ENCODE measurements at places on chromosomes 16 and 17.

DNA sequence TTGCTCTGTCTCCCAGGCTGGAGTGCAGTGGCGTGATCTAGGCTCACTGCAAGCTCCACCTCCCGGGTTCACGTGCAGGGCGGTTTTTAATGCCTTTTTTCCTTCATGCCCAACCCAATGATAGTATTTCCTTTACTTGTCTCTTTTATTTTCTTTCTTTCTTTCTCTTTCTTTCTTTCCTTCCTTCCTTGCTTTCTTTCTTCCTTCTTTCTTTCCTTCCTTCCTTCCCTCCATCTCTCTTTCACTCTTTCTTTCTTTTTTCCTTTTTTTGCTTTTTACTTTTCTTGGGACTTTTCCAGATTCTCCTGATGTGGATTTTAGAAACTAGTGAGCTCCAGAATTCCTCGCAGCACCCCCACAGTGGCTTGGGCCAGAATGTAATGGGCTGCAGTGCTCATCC lies 3.1 kb downstream of the MYH3 start:
- no peak for DNase-seq

DNA sequence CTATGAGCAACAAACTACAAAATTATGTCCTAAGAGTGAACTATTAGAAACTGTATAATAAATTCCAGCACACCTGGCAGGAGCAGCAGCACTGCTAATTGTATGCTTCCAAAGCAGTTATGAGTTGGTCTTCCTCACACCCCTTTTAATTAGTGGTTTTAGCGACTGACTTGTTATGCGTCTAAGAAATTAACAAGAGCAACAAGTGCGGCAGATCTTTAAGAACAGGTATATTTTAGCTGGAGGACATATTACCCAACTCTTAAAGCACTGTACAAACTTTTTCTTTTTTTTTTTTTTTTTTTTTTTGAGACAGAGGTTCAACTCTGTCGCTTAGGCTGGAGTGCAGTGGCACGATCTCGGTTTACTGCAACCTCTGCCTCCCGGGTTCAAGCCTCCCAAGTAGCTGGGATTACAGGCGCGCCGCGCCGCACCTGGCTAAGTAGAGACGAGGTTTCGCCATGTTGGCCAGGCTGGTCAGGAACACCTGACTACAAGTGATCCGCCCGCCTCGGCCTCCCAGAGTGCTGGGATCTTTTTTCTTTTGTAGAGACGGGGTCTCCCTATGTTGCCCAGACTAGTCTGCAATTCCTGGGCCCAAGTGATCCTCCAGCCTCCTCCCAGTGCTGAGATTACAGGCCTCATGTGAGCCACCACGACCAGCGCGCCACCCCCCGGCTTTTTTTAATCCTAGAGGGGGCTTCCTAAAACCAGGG lies 1.6 kb upstream of the FBXL20 start:
- DNase-seq, result no peak

- no peak for DNase-seq
Measured at GRCh38 chr16:8722025-8722348, 47.6 kb downstream of the ABAT start.

DNA sequence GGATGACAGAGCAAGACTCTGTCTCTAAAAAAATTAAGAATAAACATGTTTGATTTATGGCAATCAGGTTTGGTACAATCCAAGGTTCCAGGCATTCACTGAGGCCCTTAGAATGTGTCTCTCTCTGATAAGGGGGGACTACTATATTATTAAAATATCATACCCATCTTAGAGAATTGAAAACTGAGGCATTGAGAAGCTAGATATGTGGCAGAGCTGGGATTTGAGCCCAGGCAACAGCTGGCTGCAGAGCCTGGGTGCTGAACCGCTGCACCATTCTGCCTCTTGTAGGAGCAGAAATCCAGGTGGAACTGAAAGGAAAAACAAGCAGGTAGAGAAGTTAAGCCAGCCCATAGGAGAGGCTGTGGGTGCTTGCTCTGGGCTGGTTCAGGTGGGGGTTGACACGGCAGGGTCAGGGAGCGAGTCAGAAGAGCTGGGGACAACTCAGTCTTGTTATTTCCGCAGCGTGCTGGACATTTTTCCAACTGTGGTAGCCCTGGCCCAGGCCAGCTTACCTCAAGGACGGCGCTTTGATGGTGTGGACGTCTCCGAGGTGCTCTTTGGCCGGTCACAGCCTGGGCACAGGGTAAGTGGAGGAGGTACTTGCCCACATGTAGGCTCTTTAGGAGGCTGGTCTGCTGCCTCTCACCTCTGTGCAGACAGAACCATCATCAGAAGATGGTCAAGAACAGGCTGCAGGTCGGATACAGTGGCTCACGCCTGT lies 62.5 kb downstream of the WIPI1 start:
- no peak for DNase-seq

DNA sequence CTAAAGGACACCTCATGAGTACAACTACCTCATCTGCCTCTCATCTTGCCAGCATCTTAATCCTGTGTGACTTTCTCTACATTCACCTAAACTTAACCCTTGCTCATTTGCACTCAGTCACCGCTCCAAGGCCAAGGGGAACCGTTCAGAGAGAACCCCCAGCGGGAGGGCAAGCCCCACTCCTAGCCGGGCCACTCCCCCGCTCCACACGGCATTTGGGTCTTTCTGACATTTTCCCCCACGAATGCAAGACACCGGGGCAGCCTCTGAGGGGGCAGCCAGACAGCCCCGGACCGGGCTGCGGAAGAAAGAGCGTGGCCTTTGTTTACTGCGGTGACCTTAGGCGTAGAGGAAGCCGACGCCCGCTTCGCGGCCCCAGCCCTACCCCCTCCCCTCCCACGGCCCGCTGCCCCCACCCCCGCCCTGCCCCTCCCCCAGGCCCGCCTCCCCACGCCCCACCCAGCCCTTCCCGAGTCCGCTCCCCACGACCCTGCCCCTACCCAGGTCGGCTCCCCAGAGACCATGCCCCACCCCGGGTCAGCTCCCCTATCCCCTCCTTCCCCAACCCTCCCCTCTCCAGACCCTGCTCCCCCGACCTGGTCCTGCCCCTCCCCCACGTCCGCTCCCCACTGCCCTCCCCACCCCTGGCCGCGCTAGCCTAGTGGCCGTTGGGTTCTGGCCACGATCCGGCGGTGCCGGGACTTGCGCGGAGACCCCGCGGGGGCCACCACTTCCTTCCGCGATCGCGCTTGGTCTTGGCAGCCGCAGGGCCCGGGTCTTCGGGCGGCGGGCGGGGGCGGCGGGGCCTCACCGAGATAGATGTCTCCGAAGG lies 789 bp downstream of the CSNK1D start:
- DNase-seq, result no peak

DNA sequence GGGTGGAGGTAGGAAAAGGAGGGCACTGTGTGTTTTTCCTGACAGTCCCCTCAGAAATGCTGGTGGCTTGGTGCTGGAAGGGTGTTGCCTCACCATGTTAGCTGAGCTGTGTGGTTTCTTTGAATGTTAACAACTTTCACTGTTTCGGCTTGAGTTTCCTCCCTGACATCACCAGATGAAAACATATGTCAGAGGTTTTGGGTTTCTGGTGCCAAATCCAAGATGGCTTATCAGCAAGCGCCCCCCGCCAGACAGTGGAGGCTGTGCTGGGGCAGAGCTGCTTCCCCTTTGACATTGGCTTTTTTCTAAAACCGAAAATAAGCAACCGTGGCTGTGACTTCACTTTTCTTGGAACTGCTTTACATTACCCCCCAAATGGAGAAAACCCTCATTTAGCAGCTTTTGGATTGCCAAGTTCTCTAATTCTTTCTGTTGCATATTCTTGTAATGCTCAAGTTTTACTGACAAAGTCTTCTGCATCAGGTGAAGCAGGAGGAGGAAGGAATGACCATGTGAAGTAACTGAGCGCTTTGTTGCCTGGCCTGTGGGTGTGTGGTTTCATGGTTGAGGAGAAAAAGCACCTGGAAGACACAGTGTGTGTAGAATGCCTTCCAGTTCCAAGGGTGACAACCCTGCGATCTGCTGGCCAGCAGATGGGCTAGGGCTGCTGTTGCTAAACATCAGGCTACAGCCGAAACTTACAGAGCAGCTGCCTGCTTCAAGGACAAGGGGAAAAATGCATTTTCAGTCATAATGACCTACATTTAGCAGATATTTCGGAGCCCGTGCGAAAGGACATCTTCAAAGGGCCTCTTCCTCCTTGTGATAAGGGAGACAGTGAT lies 9.7 kb downstream of the RMI2 start:
- no peak for DNase-seq

- DNase-seq, result no peak
Measured at GRCh38 chr17:2564877-2565276, 28.6 kb upstream of the PAFAH1B1 start.

- DNase-seq, result no peak
Measured at GRCh38 chr16:4265676-4266075, 7.1 kb downstream of the TFAP4 start.

- DNase-seq, result no peak
Measured at GRCh38 chr16:49856672-49857330, 889 bp upstream of the ZNF423 start.

- DNase-seq, result no peak
Measured at GRCh38 chr17:72004011-72004427, 116.8 kb upstream of the SOX9 start.

DNA sequence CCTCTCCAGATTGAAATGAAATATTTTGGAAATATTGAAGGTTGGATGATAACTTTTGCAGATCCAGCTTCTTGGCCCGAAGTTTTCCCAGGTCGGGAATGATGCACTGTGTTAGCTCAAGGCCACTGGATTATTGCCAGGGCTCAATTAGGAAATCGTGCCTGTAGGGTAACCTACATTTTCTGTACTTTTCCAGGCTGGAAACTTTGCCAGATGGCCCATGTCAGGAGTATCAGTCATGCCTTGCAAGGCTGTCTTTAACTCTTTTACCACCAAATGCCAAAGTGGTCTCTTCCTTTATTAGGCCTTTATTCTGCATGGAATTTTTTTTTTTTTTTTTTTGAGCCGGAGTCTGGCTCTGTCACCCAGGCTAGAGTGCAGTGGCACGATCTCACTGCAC lies 8.9 kb upstream of the SEC14L1 start:
- no peak for DNase-seq

DNA sequence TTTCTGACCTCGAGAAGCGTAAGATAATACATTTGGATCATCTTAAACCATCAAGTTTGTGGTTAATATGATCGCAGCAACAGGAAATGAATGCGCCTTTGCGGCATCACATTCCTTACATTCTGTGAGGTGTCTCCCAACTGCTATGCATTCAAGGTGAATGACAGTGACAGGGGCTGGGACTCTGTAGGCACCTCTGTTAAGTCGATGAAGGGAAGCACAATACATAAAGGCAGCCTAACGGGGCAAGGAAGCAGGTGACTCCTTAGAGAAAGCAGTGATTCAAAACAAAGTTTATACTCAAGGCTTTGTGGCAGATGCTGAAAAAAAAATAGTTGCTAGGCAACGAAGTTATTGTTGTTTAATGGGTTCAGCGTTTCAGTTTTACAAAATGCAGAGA lies 21.6 kb upstream of the EVPL start:
- DNase-seq, result no peak

- DNase-seq, result no peak
Measured at GRCh38 chr17:13474073-13474800, 127.5 kb downstream of the HS3ST3A1 start.

GRCh38 chr16:4272114-4272956 lies 488 bp downstream of the TFAP4 start:
- no peak for DNase-seq

DNA sequence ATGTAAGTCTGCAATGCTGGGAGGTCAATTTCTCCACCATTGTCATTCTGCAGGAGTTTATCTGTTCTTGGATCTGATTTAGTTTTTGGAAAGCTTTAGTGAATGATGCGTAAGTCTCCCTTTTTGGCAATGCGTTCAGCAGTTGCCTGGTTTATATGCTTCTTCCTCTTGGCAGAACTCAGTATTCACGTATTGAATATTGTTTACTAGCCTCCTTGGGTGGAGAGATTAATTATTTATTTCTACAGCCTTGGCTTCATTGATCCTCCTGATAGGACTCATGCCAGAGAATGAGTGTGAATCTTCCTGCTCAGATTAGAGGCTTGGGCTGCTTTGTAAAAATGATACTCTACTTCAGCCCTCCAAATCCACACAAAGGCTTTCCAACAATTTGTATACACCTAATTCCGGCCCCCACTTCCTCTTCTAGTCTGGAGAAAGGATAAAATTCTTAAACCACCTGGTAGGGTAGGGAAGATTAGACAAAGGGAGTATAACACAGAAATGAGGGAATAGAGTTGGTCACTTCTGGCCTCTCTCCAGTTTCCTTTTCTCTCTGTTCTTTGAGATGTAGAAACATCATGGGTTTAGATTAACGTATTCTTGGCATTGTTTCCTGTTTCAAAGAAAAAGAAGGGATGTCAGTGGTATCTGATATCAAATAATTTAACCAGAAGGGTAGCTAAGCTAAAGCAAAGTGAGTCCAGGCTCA lies 929.8 kb downstream of the KCNJ2 start:
- no peak for DNase-seq

- DNase-seq, result no peak
Measured at GRCh38 chr17:68605914-68606313, 4.7 kb upstream of the FAM20A start.

All from esophagus squamous epithelium (tissue), 5 donors.